Stimulated activated CD4-positive, alpha-beta T cell treated with anti-CD3 and anti-CD28 coated beads, Interleukin-1b, Interleukin-23, amount 100 ng/mL, for 4 hours (primary cell): ENCODE measurements at places on chromosomes 12 and 14.

GRCh38 chr14:34050606-34051005 lies 99.7 kb upstream of the EGLN3 start:
- DNase-seq = no peak

DNA sequence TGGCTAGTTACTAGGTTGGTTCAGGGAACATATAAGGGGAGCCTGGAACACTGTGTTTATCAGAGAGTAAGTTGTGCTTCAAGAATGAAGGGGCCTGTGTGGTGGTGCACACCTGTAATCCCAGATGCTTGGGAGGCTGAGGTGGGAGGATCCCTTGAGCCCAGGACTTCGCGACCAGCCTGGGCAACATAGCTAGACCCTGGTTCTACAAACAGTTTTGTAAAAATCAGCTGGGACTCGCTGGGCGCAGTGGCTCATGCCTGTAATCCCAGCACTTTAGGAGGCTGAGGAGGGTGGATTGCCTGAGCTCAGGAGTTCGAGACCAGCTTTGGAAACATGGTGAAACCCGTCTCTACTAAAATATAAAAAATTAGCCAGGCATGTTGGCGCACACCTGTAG lies 42.1 kb upstream of the GPR132 start:
- no peak for DNase-seq

GRCh38 chr14:88424573-88424972 lies 39.1 kb downstream of the SPATA7 start:
- no peak for DNase-seq

GRCh38 chr12:86917121-86917520 lies 660.9 kb upstream of the MGAT4C start:
- DNase-seq = no peak

DNA sequence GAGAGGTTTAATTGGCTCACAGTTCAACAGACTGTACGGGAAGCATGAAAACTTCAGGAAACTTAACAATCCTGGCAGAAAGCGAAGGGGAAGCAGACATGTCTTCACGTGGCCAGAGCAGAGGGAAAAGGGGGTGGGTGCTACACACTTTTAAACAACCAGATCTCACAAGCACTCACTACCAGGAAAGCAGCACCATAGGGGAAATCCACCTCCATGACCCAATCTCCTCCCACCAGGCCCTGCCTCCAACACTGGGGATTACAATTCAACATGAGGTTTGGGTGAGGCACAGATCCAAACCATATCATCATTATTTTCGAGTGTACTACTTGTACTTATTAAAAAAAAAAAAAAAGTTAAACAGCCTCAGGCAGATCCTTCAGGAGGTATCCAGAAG lies 29.9 kb downstream of the RXYLT1 start:
- DNase-seq = no peak

DNA sequence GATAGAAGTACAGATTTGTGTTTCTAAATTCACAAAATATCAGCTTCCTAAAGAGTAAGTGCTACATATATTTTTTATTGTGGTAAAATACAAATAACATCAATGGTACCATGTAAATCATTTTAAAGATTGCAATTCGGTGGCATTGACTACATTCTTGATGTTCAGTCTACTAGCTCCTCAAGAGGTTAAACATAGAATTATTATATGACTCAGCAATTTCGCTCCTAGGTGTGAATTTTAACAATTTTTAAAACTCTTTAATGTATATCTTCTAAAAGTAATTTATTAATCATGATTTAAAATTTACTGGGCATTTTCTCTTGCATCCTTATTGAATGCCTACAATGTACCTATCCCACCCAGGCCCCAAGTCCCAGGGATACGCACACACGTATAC lies 29.8 kb upstream of the OAS1 start:
- DNase-seq = no peak

DNA sequence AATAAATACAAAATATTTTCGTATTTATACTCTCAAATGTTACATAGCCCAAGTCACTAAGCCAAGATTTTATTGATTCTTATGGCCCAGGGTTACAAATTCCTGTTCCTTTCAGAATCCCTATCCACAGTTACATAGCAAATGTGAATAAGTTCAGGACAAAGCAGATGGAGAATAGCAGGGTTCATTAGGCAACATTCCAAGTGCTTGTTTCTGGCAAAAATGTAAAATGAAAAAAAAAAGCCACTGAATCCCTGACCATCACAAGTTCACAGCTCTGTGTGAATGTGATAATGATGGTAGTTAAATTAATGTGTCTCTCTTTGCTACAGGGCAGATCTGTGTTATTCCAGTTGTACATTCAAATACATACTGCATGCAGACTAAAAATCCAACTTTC lies 74.6 kb downstream of the KCNC2 start:
- DNase-seq = no peak

- no peak for DNase-seq
Observed at GRCh38 chr14:68264260-68264569, 444.6 kb downstream of the RAD51B start.

DNA sequence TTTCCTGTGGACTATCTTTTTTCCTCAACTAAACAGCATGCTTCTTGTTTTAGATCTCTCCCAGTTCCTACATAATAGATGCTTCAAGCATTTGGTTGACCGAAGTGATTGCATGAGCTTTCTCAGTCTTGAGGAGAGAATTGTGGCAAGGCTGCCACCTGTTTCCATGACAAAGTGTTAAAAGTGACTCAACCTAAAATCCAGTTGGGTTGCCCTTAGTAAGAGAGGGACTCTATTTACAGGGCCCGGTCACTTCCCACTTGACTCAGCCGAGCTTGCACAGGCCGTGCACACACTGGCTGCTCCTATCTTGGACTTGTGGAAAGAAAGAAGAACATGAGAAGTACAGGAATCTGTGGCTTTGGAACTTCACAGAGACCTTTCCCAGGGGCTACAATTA lies 2.1 kb upstream of the B4GALNT3 start:
- DNase-seq = no peak

DNA sequence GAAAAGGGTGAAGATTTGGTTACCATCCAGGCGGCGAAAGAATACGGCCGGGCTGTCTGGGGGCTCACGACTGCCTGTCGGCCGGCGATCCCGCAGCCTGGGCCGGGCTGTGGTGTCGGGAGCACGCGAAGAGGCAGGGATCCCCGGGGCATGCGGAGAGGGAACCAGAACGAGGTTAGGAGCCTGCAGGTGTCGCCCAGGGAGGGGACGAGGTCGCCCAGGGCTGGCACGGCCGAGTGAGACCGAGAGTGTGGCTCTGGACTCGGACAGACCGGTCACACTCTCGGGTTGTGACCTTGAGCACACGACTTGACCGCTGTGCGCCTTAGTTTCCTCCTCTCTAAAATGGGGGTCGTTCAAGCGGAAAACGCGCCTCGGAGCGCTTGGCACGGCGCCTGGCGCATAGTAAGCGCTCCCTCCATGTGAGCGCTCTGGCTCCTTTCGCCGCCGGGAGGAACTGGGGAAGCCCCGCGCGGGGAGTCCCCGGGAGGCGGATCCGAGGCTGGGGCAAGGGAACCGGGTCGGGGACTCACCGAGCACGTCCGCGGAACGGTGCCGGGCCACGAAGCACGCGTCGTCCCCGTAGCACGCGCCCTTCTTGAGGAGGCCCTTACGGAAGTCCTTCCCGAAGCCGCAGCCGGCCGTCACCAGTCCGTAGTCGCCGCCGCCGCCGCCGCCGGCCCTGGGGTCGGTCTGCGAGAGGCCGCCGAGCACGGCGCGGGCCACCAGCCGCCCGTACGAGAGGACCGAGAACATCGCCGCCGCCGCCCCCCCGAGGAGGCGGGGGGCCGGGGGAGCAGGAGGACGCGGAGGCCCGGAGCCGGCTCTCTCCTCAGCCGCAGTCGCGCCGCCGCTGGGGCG lies 612 bp downstream of the PPTC7 start:
- peak; percentile 71 for DNase-seq

GRCh38 chr14:94338023-94338422 lies 14.9 kb upstream of the SERPINA6 start:
- no peak for DNase-seq

DNA sequence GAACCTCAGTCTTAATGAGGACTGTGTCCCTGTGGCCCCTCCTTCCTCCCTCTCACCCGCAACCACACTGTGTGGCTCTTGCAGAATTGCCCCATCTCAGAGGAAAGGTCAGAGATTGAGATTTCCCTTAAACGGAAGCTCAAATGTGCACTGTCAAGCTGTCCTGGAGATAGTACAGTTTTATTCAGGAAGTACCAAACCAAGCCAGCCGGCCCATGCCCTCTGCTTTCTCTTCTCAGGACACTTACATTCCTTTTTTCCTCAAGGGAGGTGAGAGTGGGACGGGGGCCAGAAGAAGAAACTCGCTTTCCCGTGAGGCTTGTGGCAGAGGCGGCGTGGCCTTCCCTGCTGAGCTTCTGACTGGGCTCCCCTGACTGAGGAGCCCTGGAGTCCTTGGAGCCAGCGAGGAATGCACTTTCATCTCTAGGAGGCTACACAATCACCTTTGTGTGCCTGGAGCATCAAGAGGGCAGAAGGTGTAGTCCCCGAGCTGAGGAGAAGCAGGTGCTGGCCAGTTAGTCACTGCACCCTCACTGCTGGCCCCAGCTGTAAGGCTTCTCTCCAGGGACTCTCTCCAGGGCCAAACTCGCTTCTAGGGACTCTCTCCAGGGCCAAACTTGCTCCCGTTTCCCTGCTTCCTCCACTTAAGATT lies 24.1 kb upstream of the ATP2A2 start:
- DNase-seq = no peak

DNA sequence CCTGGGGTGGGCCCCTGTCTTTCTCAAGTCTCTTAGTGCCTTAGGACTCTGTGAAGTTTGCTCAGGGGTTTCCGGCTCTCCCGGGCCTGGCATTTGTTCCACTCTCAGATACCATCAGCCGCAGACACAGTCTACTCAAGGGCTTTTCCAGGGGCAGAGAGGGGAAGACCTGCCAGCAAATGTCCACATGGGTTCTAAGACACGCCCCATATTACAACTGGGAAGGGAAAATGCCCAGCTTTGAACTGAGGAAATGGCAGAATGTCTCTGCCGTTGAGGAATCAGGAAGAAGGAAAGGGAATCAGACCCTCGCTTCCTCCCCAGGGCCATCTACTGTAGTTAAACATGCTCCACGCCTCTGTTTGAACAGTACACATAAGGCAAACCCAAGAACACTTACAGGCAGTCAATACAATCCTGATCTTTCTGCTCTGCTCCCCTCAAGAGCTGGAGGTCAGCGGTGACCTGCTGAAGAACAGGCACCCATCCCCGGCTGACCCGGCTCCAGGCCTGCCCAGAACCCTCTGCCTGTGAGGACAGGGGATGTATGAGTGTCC lies 7.9 kb downstream of the CCDC85C start:
- no peak for DNase-seq

- DNase-seq = no peak
Observed at GRCh38 chr12:13326076-13326475, 129.6 kb downstream of the EMP1 start.

- no peak for DNase-seq
Observed at GRCh38 chr14:53214384-53214783, 61.3 kb upstream of the DDHD1 start.

- no peak for DNase-seq
Observed at GRCh38 chr12:32000373-32001005, 41.3 kb downstream of the RESF1 start.

GRCh38 chr14:103028161-103028767 lies 29.1 kb downstream of the CDC42BPB start:
- DNase-seq = no peak

GRCh38 chr12:118189741-118190191 lies 53.8 kb downstream of the PEBP1 start:
- no peak for DNase-seq
